GM03348 (cell line): ENCODE measurements at places on chromosomes 1 and 21.
A peak's percentile ranks its signal among the peaks of the same experiment; 100 is the strongest.

DNA sequence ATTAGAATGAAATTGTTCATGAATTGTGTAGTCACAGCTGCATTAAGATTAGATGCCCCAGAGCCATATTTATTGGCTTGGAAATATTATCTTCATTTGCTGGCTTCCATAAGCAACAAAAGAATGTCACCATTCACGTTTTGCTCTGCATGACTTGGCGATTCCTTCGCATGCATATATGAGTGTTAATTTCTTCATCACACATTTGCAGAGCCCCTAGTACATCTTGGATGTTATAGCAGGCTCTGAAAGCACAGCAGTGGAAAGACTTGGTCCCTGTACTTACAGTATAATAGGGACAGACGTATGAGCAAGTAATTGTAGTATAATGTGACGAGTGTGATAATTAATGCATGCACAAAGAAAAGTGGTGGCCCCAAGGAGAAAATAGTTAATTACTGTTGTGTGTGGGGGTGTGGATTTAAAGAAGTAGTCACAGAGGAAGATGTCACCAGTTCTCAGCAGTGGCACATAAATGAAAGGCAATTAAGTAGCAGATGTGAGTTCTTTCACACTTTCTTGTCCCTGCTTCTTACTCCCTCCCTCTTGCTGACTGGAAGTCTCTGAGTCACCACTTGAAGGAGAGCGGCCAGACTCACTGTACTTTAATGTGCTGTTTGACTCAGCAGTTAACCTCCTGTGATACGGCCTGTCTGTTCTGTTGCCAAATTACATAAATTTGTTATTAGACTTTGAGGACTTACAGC lies 21.0 kb downstream of the S100A10 start:
- peak; percentile 80 for DNase-seq

GRCh38 chr1:27807385-27807784 lies 23.2 kb upstream of the PPP1R8 start:
- no peak for DNase-seq

GRCh38 chr1:166479052-166479631 lies 312.3 kb upstream of the FAM78B start:
- peak; percentile 36 for DNase-seq

DNA sequence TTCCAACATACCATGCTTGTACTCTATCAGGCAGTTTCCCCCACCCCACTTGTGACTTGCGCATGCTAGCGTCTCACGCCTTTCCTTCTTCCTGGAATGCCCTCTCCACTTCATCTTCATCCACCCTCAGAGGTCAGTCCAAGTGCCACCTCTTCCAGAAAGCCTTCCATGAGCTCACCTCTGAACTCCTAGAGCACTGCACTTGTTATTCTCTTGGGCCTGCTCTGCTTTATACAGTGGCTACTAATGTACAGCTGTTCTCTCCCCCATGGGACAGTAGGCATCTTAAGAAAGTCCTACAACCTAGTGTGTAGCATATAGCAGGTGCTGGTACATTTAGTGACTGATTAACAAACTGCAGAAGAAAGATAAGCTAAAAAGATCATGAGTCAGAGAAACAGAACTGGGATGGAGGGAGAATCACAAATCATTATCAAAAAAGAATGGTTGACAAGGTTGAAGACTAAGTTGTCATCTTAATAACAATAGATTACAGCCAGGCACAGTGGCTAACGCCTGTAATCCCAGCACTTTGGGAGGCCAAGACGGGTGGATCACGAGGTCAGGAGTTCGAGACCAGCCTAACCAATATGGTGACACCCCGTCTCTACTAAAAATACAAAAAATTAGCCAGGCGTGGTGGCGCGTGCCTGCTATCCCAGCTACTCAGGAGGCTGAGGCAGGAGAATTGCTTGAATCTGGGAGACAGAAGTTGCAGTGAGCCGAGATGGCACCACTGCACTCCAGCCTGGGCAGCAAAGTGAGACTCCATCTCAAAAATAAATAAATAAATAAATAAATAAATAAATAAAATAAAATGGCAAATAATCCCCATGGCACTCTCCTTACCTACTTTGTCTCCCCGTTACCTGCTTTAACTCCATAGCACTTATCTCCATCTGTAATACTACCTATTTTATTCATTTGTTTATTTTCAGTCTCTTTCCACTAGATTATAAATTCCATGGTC lies 16.3 kb upstream of the TSPAN1 start:
- no peak for DNase-seq

- no peak for DNase-seq
Measured at GRCh38 chr1:69533343-69533742, 34.4 kb upstream of the LRRC7 start.

DNA sequence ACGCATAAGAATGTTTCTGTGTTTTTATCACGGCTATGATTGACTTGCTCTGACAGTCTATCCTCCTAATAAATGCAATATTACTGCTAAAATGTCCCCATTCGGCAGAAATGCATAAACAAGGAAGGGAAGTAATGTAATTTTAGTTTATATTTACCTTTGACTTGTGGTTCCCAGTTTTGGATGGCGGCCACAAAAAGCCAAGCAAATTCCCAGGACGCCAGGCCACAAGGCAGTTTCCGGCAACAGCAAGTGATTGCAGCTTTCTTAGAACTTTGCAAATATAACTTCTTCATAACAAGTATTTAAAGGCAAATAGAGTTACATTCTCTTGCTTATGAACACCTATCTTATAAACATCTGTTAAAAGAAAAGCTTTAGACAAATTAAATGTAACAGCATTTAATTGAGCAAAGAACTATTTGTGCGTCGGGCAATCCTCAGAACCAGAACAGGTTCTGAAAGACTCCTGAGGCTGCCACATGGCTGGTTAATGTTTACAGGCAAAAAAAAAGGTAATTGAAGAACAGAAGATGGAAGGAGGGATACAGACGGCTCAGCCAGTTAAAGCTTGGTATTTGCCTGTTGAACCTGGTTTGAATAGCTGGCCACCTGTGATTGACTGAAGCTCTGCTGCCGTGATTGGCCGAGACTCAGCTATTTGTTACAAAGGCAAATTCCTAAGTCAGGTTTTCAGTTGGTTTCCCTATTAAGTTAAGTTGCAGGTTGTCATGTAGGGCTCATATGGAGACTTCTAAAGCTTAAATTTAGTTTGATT lies 80.8 kb downstream of the C21orf91 start:
- no peak for DNase-seq

DNA sequence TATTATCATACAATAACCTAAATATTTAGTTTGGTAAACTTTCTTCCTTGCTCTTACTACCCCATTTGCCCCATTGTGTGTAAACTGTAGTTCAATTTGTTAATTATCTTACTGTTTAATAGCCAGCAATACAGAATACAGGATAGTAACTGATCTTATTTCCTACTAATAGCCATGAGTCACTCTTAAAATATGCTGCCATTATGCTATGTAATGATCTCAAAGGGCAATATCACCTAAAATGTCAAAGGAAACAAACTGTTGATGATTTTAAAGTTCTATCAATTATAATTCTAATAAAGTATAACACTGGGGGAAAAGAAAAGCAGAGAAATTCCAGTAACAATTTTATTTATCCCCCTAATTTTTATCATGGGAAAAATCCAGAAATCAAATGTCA lies 4.3 kb downstream of the SLC30A1 start:
- no peak for DNase-seq

GRCh38 chr1:241203817-241204216 lies 153.2 kb downstream of the RGS7 start:
- DNase-seq = no peak

- DNase-seq = no peak
Measured at GRCh38 chr1:181488866-181489265, 5.5 kb downstream of the CACNA1E start.

- DNase-seq = no peak
Measured at GRCh38 chr1:3237570-3237969, 168.6 kb downstream of the PRDM16 start.

DNA sequence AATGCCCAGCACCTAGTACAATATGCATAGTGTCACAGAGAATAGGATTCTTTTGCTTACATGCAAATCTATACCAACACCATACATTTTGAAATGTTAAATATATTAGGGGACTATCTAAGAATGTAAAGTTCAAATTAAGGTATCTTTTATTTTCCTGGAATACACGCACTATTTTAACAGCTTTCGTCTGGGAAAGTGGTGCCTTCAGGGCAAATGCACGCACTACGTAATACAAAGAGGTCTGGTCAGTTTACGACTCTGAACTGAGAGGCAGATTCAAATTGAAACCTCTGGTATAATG lies 931 bp downstream of the FUBP1 start:
- peak; percentile 73 for DNase-seq
